ENCODE measurements at places on chromosomes 3 and 15. TPM values are rescaled to one million over a fixed set of nuclear protein-coding genes. Genes with fewer than 3 reads are reported as not detected.

The MITF gene
- 1.9 TPM for total RNA-seq

- DNase-seq, result peak; percentile 47
Measured at GRCh38 chr15:85318048-85318731, 62.2 kb upstream of the AKAP13 start.

- DNase-seq, result no peak
Measured at GRCh38 chr3:13520326-13520880, 28.5 kb upstream of the FBLN2 start.

The ASB14 gene
- total RNA-seq, result not detected

The ACAN gene
- total RNA-seq, result not detected

GRCh38 chr3:100023595-100023994, 90.7 kb downstream of the FILIP1L start:
- DNase-seq, result no peak

- peak; percentile 90 for DNase-seq
Measured at GRCh38 chr3:153138276-153139210, 23.5 kb upstream of the RAP2B start.

DNA sequence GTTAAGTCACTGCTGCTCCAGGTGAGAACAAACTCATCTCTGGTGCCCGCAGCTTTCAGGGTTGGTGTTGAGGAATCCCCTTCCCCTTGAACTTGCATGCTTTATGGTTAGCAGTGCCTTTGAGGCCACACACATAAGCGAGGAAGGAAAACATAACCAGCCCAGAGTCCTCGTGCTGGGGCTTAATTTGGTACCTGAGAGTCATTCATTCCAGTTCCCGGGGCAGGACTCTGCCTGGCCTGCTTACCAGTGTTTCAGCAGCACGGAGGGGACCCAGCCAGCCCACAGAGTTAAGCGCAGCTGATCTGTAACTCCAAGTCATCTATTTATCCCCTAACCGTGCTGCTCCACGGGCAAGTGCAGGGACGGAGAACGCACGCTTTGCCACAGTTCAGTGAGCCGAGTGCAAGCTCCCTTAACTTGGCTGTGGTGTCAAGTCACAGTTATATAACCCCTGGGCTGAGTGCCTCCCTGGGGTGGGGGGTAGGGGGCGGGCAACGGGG, 302.3 kb upstream of the ICE2 start:
- no peak for DNase-seq

The PML gene
- total RNA-seq, result 28.1 TPM

DNA sequence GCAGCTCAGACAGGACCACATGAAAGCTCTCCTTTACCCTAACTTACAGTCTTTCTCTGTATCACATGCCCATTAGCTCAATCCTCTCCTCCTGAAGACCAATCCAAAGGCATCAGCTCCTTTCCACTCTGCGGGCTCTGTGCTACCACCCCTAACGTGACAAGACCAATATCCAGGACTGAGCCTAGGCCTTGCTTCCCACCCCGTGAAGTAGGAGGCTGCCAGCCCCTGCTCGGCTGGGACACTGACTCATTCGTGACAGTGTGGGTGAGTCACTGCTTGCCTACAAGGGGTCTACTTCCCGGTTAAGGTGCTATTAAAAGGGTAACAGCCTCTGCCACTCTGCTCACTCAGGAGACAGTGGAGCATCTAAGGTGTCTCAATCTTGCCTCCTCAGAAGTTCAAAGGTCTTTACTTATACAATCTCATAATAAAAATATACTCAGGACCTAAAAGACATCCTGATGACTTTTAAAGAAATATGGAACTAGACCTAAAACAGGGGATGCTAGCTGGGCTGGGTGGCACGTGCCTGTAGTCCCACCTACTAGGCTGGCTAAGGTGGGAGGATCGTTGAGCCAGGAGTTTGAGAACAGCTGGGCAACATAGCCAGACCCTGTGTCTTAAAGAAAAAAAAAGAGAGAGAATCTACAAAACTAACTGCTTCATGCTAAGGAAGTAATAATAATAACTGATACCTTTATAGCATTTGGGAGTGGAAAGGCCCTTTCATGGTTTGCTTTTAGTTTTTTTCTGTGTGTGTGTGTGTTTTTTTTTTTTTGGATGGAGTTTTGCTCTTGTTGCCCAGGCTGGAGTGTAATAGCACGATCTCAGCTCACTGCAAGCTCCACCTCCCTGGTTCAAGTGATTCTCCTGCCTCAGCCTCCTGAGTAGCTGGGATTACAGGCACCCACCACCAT, 55.0 kb downstream of the TMEM44 start:
- DNase-seq, result peak; percentile 82

GRCh38 chr3:129343643-129344360, 65.1 kb downstream of the HMCES start:
- DNase-seq, result peak; percentile 21

All from HCT116 (cell line).